CD4-positive, alpha-beta T cell treated with Interleukin-15 for 4 hours (primary cell): ENCODE measurements at places on chromosomes 6 and 20.
A peak's percentile ranks its signal among the peaks of the same experiment; 100 is the strongest.

DNA sequence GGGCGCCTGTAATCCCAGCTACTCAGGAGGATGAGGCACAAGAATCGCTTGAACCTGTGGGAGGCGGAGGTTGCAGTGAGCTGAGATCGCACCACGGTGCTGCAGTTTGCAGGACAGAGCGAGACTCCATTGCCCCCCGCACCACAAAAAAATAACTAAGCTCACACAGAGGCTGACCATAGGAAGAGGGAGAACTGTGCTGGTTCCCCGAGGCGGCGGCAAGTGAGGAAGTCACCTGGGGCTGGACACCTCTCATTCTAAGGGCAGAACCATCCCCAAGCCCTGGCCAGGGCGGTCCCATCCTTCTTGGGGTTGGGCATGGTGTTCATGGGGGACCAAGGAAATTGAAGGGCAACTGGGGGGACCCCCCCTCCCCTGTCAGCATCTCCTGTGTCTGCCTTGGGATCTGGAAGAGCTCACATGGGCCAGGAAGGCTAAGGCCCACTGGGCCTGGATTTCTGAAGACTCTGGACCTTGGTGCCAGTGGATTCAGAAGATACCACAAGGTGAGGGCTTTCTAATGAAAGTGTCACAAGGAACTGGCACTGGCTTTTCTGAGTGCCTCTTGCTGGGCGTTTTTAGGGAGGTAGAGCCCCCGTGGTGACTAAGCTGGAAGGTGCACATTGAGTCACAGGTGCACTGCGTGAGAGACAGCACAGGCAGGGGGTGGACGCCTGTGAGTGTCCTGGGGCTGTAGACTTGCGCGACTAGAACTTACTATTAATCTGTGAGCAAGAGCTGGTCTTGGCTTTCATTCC, 11.5 kb downstream of the IRF4 start:
- DNase-seq = peak; percentile 34

DNA sequence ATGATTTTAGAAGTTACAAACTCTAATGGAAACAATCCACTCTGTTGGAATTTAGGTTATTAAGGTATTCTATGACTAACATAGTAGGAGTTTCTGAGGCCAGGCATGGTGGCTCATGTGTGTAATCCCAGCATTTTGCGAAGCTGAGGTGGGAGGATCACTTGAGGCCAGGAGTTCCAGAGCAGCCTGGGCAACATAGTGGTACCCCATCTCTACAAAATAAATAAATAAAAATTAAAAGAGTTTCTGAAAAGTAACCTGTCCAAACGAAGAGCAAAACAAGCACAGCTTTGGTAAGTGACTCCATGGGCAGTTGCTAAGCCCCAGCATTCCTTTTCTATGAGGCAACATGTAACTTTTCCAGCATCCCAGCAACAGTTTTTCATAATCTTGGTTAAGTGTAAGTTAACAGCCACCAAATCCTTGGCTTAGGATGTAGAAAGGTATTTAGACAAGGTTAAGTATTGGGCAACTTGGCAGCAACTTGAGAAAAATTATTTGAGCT, 86.3 kb downstream of the SOX4 start:
- DNase-seq = no peak

DNA sequence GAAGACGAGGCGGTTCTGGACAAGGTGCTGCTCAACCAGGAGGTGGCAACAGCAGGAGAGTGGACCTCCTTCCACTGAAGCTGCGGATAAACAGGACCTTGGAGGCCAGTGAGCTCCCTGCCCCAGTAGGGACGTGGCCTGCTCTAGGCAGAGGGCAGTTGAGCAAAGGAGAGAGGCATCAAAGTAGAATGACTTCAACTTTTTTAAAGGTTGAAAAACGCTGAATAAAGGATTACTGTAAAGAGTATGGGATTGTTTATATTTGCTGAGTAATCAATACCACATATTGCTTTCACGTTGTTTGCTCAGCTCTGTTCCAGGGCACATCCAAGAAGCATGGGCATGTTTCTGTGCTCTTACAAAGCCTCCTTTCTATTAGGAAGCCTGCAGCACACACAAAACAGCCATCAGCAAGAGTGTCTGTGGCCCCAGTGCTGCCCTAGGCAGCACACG, 48.1 kb downstream of the ERMARD start:
- DNase-seq = no peak

GRCh38 chr6:147341486-147341885, 137.3 kb downstream of the STXBP5 start:
- no peak for DNase-seq

- DNase-seq = no peak
These were observed 245.8 kb upstream of the SULF2 start for GRCh38 chr20:48031122-48031521.

- DNase-seq = no peak
These were observed 17.4 kb upstream of the KIFC1 start for GRCh38 chr6:33373960-33374910.

- DNase-seq = no peak
These were observed 184.6 kb downstream of the SMOC2 start for GRCh38 chr6:168625602-168626001.

DNA sequence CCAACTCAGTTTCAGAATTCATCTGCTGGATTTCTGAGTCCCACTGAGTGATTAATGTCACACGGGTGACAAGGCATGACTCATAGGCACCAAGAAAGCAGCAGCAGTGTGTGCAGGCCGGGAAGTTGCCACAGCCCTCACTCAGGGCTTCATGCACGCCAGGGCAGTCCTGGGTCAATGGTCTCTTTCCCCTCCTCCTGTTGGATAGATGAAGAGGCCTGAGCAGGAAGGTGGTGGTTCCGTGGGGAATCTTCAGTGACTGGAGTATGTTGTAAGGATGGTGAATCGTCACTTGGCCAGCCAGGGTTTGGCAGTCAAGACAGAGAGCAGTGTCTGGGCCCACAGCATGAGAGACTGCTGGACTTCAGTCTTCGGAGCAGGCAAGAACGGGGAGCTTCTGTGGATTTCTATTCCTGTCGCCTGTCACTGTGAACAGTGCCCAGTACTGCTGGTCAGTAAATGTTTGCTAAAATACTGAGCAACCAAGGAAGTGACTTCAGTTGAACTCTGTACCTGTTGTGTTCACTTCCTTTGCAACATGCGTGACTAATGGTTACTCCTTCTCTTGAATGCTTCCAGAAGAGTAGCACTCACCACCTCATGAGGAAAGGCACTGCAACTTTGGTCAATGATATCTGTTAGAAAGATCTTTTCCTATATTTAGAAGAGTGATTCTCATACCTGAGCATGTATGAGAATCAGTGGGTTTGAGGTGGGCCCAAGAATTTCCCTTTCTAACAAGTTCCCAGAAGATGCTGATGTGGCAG, 62.0 kb upstream of the CD93 start:
- no peak for DNase-seq

DNA sequence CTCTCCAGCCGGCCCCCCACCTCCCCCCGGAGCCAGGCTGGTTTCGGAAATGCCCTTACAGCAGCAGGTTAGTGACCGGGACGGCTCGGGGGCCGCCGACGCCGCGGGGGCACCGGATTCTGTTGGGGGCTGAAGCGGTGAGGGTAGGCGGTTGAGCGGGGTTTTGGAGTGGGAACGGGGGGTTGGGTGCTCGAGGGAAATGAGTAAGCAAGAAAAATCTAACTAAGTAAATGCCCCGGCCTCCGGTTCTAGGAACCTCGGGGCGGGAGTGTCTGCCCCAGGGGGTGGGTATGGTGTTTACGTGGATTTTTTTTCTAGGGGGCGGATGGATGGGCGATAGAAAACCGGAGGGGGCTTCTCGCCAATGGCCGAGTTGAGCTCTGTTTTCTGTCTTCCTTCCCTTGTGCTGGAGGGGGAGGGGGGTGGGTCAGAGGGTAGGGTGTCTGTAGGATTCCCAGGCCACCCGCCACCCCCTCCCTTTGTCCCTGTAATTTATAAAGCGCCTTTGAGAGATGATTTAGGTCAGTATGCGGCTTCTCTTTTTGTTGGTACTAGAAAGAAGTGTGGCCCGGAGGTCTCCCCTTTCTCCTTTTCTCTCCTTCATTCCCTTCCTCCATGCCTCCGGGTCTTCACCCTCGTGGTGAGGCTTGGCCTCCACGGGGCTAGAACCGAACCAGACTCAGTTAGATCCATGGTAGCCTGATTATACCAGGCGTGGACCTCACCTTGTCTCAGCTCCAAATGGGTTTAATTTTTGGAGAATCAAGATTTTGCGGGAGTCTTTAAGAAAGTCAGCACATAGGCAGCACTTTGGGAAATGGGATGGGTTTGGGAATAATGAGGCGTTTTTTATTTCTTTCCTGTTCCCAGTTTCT, 2.3 kb downstream of the E2F3 start:
- DNase-seq = peak; percentile 84

DNA sequence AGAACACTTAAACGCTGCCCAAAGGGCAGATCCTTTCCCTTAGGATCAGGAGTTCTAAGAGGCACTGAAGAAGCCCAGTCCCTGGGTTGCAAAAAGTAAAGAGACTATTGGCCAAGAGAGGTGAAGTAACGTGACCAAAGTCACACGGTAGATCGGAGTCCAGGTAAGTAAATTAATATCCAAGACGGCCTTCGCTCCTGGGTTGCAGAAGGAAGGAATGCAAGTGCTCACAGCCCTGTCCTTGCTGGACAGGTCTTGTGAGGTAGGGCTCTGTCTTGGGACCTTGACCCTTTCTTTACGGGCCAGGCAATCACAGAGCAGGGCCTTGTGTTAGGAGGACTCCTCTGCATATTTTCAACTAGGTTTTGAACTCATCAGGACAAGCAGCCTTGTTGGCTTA, 243.7 kb upstream of the PDE10A start:
- no peak for DNase-seq

DNA sequence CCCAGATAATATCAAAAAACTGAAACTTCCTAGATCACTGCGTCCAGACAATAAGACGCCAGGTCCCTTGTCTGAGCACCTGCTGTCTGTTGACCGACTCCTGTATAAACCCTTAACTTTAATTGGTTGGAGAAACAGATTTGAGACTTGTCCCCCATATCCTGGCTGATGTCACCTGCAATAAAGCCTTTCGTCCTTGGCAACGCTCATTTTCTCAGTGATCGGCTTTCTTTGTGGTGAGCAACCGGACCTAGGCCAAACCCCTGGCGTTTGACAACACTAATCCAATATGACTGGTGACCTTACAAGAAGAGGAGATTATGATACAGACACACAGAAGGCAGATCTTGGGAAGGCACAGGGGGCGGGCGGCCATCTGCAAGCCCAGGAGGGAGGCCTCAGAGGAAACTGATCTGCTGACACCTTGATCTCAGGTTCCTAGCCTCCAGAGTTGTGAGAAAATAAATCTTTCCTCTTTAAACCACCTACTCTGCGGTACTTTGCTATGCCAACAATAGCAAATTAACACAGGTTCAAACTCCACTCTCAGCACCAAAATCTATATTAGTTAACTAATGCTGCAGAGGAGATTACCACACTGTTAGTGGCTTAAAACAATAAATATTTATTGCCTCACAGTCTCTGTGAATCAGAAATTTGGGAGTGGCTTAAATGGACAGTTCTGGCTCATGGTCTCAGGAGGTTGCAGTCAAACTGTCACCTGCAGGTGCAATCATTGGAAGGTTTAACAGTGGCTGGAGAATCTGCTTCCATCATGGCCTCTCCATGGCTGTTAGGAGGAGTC, 178.7 kb downstream of the OTOR start:
- no peak for DNase-seq

- no peak for DNase-seq
These were observed 23.9 kb downstream of the RALY start for GRCh38 chr20:34017610-34018009.

DNA sequence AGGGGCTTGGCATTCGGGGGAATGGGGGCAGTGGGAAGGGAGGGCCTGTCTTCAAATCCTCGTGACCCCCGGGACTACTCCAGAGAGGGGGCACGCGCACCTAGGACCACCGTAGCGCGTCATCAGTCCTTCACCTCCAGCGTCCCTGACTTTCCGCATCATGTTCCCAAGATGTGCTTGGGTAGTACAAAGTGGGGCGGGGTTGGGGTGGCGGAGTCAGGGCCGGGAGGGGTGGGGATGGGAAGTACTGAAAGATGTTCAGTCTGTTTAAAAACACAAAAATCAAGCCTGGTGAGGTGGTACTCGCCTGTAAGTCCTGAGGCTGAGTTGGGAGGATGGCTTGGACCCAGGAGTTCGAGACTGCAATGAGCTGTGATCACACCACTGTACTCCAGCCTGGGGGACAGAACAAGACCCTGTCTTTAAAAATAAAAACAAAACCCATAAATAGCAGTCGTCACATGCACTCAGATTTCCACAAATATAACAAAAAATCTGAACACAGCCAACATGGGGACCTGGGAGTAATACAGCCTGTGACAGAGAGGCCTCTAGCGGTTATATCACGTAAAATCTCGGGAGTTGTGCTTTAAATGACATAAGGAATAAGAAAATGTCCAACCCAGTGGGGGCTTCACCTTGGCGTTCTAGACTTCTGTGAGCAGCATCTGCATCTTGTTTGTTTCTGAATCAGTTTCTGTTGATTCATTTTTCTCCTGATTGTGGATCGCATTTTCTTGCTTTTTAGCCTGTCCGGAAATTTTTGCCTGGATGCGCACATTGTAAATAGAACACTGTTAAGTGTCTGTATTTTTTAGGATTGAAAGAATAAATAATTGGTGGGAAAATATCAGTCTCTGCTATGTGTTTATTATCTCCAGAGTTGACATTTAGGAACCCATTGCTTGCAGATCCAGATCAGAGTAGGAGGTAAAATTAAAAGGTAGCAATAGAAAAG, 698 bp upstream of the LRP11 start:
- DNase-seq = peak; percentile 56

DNA sequence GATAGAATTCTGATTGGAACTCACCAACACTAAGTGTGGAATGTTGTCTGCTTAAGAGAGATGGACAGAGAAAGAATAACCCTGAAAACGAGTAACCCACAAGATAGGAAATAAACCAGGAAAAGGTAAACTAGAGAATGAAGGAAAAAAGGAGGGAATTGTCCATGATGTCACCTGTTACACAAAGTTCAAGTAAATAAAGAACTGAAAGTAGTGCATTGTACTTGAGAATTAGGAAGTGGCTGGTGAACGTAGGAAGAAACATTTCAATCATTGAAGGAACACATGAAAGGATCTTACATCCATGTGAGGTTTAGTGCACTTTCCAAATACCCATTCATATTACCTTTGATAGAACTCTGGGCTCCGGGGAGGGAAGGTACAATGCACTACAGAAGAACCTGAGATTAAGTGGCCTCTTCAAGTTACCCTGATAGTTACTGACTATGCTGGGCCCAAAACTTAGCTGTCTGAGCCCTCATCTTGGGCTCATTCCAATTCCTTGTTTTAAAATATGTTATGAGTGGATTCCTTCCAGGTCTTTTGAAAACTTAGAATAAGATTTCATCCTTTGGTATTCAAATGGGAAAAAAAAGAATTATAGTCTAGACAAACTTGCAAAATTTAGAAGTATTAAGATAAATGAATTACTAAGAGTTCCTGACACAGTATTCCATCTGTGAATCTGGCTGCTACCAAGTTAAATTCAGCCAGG, 1.1 kb upstream of the STX7 start:
- no peak for DNase-seq

- no peak for DNase-seq
These were observed 16.1 kb upstream of the CTCFL start for GRCh38 chr20:57540890-57541580.

- DNase-seq = no peak
These were observed 133.2 kb upstream of the LRFN2 start for GRCh38 chr6:40720375-40720748.

GRCh38 chr6:33812669-33813068, 8.9 kb upstream of the MLN start:
- DNase-seq = peak; percentile 12
